CD8-positive, alpha-beta memory T cell (primary cell): ENCODE measurements at places on chromosomes 1 and 21. TPM values are rescaled to one million over a fixed set of nuclear protein-coding genes. Genes with fewer than 3 reads are reported as not detected.
A peak's percentile ranks its signal among the peaks of the same experiment; 100 is the strongest.

DNA sequence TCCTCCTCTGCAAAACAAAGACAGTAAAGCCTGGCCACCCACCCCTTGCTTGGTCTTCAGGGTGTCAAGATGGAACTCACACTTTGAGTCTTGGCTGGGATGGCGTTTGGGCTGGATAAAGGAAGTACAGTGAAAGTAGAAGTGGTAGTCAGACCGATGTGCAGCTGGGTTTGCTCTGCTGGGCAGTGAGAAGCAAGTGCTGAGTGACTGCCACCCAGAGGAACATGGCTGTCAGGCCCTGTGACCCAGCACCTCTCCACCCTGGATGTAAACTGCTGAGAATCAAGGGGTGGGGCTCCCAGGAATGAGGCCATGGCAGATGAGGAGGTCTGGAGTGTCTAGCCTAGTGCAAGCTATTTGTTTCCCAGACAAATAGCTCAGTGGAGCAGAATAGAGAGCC lies 51.2 kb downstream of the POFUT2 start:
- no peak for DNase-seq

GRCh38 chr21:36889401-36889800 lies 77.1 kb downstream of the HLCS start:
- DNase-seq, result no peak

DNA sequence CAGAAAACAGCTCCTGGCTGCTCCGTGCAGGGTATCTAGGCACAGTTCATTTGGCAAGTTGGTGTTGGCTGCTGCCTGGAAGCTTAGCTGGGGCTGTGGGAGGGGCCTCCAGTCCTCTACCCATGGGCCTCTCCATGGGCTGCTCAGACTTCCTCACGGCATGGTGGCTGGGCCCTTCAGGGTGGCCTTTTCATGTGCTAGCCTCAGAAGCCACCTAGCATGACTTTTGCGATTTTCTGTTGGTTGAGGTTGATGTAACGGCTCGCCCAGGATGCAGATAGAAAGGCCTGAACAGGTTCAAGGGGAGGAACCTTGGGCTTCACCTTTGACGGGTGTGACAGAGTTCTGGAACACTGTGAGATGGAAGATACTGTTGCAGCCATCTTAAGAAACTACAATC lies 25.8 kb upstream of the LHX4 start:
- DNase-seq, result no peak

DNA sequence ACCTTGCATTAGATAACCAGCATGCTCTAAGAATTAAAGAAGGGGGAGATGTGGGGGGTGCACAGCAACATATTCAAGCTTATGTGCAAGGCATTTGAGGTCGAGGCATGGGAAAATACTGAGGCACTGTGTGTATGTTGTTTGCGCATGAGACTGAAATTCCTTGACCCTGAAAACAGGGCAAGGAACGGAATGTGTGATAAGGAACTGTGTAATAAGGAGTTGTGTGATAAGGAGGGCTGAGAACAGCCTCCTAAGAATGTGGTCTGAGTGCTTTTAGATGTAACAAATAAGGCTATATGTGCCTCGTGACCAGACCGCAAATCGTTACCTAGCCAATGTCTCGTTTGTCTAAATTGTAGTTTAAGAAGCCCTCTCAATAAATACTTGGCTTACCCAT lies 26.5 kb upstream of the ITLN1 start:
- DNase-seq, result no peak

DNA sequence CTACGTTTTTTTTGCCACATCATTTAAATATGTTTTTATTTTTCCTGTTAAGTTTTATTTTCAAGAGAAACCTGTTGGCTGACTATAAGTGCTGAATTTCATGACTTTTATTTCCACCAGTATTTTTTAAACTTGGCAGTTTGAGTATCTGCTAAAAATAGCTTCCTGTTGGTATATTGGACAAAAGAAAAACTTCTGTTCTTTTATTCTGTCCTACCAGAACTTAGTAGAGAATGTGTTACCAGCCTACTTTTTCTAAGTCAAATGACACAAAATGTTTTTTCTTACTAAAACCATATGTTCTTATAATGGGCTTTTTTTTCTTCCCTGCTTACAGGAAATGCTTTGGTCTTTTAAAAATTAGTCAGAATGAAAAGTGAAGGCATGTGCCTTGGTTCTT lies 7.6 kb downstream of the DR1 start:
- no peak for DNase-seq

DNA sequence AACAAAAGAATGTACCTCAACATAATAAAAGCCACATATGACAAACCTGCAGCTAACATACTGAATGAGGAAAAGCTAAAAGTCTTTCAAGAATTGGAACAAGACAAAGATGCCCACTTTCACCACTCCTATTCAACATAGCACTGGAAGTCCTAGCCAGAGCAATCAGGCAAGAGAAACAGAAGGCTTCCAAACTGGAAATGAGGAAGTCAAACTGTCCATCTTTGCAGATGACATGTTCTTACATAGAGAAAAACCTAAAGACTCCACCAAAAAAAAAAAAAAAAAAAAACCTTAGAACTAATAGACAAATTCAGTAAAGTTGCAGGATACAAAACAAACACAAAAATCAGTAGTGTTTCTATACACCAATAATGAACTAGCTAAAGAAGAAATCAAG lies 20.2 kb downstream of the NSL1 start:
- DNase-seq, result no peak

GRCh38 chr21:43271452-43272020 lies 102.7 kb downstream of the CRYAA start:
- peak; percentile 31 for DNase-seq

GRCh38 chr1:117576236-117576635 lies 29.6 kb upstream of the TENT5C start:
- no peak for DNase-seq

DNA sequence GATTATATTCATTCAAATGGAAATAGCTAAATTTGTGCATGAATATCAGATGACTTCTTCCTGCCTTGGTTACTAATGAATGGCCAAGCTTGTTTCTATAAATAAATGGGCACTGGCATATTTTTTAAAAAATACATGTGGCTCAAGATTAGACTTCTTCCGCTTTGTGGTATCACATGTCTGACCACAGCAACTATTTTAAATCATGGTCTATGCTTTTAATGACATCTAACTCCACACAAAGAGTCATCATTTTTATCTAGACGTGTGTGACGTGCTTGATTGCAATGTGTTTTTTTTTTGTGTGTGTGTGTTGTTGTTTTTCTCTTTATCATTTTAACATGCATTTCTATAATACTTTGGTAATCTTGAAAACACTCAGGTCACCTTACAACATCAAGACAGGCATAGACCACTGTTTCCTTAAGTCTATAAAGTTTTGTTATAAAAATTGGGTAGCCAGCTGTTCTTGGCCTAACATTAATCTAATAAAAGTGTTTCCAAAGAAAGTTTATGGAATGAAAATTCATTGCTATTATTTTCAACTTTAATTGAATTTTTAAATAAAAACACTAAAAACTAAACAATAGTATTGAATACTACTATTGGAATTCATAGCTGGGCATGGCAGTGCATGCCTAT lies 29.5 kb downstream of the RGS1 start:
- DNase-seq, result no peak

GRCh38 chr1:32256473-32257226 lies 5.6 kb downstream of the LCK start:
- no peak for DNase-seq

DNA sequence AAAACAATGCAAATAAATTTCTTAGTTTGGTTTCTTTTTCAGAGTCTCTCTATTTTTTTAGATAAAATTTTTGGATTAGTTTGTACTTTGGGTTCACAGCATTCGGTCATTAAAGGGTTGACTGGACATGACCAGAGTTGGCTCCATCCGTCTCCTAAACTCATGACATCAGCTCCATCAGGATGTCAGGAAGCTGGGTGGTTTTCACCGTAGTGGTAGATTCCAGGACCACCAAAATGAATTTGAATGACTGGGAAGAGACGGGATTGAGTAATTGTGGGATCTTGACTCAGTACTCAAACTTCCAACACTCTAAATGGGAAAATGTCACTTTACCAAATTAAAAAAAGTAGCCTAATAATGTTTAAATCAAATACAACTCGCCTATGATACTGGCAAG lies 279.2 kb upstream of the DUSP10 start:
- DNase-seq, result no peak

DNA sequence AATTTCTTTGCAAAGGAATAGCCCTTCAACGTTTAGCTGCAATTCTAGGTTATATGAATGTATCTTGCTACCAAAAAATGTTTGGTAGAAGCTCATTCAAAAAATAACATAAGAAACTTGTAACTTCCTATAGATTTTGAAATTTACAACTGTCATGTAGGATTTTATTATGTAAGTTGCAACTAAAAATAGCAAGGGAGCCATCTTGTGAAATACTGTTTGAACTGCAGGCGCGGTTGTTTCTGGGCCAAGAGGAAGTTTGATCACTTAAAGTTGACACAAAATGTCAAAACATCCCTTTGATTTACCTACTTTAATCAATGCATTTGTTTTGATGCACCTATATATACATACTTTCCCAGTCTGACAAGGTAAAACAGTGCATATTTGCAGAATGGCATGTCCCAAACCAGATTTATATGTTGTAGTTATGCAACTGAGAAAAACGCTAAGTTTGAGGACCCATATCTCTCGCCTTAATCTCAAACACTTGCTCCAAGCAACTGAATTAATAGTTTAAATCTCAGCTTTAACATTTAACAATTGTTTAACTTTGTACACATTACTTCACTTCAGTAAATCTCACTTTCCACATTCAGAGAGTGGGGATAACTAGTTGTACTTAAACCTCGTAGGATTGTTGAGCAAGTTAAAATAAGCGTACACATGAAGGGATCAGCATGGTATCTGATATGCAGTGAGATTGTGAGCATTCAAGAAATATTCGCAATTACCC lies 63.9 kb downstream of the KCNK2 start:
- no peak for DNase-seq

DNA sequence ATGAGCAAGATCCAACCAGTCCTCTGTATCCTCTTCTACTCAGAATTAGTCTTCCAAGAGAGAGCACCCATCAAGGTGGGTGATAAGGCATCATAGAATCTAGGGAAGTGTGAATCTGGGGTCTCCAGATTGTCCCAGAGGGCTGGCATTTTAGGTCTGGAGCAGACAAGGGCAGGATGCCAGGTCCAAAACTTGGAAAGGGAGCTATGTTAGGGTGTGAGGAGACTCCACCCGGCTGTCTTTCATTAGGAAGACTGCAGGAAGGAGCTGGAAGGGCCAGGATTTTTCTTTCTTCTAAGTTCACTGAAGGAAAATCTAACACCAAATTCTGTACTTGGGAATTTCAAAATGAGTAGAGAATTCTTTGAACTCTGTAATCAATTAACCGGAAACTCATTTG lies 86.1 kb upstream of the BMP8A start:
- DNase-seq, result no peak

DNA sequence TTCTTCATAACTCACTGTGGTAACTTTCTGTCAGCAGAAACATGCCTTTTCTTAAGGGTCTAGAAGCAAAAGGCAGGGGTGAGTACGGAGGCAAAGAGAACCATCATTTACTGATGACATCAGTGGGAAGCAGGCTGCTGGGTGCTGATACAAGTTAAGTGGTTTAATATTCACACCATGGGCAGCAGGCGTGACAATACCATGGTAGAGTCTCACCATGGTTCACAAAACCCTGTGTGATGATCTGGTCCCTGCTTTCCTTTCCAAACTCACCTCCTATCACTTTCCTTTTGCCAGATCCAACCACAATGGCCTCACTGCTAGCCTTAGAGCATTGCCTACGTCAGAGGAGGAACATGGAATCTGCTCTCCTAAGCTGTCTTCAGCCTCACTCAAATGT lies 8.7 kb downstream of the MAB21L3 start:
- DNase-seq, result no peak

DNA sequence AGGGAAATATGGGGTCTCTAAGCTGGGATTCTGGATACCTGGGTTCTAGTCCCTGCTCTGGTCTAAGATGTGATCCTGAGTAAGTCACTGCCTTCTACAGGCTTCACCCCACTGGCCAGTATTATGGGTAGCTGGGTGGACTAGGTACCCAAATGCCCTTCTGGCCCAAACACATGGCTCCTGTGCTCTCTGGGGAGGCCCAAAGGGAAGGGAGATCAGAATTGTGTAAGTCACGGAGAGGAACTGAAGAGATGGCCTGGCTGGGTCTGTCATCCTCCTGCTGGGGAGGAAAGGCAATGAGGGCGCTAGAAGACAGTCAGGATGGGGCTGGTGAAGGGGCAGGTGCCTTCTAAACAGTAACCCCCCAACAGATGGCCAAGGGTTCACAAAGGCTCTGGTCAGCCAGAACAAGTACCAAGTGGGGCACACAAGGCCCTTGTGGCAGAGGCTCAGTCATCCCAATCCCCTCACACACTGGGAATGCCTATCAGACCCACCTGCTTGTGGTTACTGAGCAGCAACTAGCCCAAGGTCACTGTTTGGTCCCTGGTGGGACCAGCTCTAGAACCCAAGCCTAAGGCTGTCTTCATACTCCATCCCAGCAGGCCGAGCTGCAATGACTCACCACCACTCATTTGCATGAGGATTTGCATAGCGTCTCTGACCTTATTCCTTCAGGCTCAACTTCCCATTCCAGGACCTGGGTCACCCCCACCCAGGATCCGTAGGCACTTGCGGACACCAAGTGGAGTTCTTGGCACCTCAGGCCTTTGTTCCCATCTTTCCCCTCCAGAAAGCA lies 9.2 kb downstream of the MEF2D start:
- no peak for DNase-seq

GRCh38 chr1:112557385-112557784 lies 48.6 kb downstream of the WNT2B start:
- DNase-seq, result no peak

Gene GUK1
- total RNA-seq, result 222 TPM

Gene TNFRSF18
- total RNA-seq, result 91.0 TPM

Gene NSL1
- total RNA-seq, result 42.0 TPM

Gene RBM11
- 1.9 TPM for total RNA-seq

Gene CACYBP
- 372 TPM for total RNA-seq

Gene UMODL1
- total RNA-seq, result not detected

Gene CYP4A11
- total RNA-seq, result not detected

Gene CD5L
- not detected for total RNA-seq

Gene MCOLN3
- total RNA-seq, result 0.47 TPM
